Effector memory CD8-positive, alpha-beta T cell (primary cell): ENCODE measurements at places on chromosomes 11 and 22.
A peak's percentile ranks its signal among the peaks of the same experiment; 100 is the strongest.

DNA sequence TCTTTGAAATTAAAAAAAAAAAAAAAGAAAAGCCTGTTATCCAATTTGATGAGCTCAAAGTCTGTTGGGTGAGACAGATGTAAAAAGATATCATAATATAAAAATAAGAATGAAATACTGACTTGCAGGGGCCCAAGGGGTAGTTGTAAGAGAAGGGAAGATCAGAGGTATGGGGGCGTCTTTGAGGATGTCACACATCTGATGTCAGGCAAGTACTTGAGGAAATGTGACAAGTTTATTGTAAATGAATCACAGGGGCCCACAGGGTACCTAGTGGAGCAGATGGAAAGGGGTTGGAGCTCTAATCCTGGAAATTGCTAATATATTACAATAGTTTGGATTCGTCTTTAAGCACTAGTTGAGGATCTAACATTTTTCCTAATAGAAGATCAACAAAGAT, 131.6 kb downstream of the MAML2 start:
- H3K4me3 ChIP-seq = peak overlapping the region; percentile 66
- peaks cover 72% of the 10 kb centered on the region for H3K4me1 ChIP-seq
- H3K36me3 ChIP-seq = peaks cover 3% of the 10 kb centered on the region

DNA sequence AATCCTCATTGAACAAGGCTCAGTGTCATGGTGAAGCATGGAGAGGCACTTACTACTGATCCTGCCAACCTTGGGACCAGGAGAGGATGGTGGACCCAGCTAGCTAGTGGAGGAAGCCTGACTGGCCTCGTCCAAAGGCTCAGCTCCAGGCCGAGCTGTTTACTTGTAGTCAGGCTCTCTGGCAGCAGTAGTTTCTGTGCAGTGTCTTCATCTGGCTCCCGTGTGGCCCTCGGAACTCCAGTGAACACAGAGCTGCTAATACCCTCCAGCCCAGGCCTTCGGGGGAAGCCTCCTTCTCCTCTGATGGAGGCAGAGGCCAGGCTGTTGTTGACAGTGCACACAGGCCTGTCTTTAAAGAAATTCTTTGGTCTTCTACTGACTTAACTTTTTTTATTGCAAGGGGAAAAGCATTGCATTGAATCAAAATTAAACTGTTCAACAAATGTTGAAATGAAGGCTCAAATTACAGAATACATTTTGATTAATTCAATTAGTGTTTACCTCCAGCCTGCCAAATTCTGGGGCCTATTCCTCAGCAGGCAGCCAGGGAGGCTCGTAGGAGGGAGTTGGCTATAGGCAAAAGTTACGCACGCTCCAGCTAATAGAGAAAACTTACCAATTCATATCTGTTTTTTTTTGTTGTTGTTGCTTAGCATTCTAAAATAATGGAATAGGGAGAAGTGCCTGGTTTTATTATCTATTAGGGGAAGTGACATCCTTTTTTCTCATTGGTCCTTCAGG, 18.8 kb downstream of the PPFIBP2 start:
- DNase-seq = no peak
- H3K36me3 ChIP-seq = no peaks in the 10 kb centered on the region
- peaks cover 14% of the 10 kb centered on the region for H3K4me1 ChIP-seq
- no peak overlapping the region for H3K27ac ChIP-seq
- H3K4me3 ChIP-seq = no peak overlapping the region

GRCh38 chr11:70521475-70522308, 123.4 kb downstream of the CTTN start:
- no peaks in the 10 kb centered on the region for H3K36me3 ChIP-seq
- H3K4me3 ChIP-seq = no peak overlapping the region
- DNase-seq = no peak
- no peaks in the 10 kb centered on the region for H3K4me1 ChIP-seq
- H3K27me3 ChIP-seq = peaks cover 74% of the 10 kb centered on the region
- no peak overlapping the region for H3K27ac ChIP-seq

DNA sequence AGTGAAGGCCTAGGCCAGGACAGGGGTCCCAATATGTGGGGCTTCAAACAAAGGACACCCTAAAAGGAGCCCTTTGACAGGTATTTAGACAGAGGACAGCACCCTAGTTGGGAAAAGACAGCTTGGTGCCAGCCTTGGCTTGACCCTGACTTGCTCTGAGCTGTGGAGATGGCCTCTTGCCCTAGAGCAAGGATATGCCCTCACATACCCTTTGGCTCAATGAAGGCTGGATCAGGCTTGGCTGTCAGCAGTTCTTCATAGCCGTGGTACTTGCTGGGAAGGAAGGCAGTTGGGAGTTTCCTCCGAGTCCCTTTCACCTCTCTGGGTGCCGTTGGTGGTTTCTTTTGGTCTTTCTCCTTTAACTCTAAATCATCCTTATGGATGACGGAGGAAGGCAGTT, 96.2 kb downstream of the RNF169 start:
- H3K4me3 ChIP-seq = no peak overlapping the region
- H3K36me3 ChIP-seq = no peaks in the 10 kb centered on the region
- no peaks in the 10 kb centered on the region for H3K27me3 ChIP-seq
- peaks cover 31% of the 10 kb centered on the region for H3K4me1 ChIP-seq
- no peak for DNase-seq

DNA sequence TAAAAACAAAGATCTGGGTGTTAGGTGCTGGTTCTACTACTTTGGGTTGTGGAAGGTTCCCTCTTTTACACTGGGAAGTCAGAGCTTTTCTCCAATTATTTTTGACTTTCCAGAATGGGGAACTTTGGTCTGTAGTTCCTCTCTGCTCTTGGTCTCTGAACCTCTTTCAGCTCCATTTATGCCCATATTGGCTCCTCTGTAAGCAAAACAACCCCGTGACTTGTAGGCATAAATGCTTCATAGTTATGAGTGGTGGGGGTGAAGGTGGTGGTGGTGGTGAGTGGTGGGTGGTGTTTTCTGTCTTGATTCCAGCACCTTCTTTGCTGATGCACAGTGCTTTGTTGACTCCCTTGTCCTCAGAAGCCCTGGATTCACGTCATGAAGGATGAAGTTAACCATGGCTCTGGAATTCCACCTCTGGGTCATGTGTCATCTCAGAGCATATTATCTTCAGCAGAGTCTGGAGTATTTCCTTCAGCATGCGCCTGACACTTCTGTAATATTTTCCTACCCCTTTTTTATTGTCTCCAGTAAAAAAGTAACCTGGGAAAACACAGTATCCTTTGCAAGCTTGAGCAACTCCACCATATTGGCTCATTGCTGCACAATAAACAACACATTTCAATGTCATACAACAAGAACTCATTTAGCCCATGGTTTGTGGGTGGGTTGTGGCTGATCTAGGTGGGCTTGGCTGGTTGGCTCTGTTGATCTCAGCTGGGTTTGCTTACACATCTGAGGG, 24.1 kb upstream of the GRK3 start:
- peaks cover 14% of the 10 kb centered on the region for H3K27me3 ChIP-seq
- no peaks in the 10 kb centered on the region for H3K4me1 ChIP-seq
- H3K36me3 ChIP-seq = no peaks in the 10 kb centered on the region
- H3K27ac ChIP-seq = no peak overlapping the region
- DNase-seq = no peak

- H3K27ac ChIP-seq = no peak overlapping the region
- H3K4me1 ChIP-seq = no peaks in the 10 kb centered on the region
- no peaks in the 10 kb centered on the region for H3K36me3 ChIP-seq
- no peak overlapping the region for H3K4me3 ChIP-seq
- H3K27me3 ChIP-seq = no peaks in the 10 kb centered on the region
These were observed 11.0 kb downstream of the TKFC start for GRCh38 chr11:61343792-61344745.

GRCh38 chr22:27752141-27752540, 49.4 kb downstream of the MN1 start:
- DNase-seq = no peak
- no peak overlapping the region for H3K4me3 ChIP-seq
- no peak overlapping the region for H3K27ac ChIP-seq
- H3K4me1 ChIP-seq = no peaks in the 10 kb centered on the region

DNA sequence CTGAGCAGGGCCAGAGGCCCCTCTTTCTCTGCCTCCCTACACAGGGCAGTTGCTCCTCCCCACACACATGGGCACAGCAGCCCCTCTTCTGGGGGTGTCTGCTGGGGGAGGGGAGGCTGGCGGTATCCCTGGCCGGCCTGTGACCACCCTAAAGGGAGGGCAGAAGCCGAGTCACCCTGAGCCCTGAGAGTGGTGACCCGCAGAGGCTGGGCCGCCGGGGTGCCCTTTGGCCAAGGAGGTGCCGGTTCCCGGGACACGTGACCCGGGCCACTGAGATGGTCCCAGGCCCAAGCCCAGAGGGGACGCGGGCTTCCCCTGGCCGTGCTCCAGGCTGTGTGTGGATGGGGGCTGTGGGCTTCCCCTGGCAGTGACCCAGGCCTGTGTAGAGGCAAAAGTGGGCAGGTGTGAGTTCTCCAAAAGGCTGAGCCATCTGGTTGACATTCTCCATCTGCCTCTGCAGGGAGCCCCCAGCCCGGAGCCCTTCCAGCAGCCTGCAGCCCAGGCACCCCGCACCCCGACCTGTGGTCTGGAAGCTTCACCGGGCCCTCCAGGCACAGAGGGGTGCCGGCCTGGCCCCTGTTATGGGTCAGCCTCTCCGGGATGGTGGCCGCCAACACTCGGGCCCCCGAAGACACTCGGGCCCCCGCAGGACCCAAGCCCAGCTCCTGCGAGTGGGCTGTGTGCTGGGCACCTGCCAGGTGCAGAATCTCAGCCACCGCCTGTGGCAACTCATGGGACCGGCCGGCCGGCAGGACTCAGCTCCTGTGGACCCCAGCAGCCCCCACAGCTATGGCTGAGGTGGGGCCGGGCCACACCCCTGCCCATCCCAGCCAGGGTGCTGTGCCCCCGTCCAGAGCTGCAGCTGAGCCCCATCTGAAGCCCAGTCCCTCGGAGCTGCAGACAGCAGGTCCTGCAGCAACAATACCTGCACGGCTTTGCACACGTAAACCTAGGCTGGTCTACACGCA, 1.0 kb downstream of the ADM2 start:
- H3K27me3 ChIP-seq = peaks cover 6% of the 10 kb centered on the region
- peak overlapping the region; percentile 69 for H3K4me3 ChIP-seq
- no peak overlapping the region for H3K27ac ChIP-seq

DNA sequence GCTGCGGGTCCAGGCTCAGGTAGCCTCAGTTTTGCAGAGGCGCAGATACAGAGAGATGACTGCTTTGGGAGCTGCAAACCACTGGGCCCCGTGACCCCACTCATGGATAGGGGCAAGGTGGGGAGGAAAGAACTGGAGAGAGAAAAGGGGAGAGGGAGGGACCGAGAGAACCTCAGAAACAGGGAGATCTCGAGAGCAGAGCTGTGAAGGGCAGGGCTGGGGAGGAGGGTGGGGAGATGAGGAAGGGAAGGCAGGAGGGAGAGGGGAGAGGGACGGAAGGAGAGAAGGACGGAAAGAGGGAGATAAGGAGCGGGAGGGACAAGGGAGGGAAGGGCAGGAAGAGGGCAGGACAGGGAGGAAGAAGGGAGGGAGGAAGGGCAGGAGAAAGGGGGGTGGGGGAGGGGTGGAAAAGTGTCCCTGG, 46.3 kb downstream of the IGLL1 start:
- peaks cover 25% of the 10 kb centered on the region for H3K27me3 ChIP-seq
- no peak overlapping the region for H3K27ac ChIP-seq
- peaks cover 3% of the 10 kb centered on the region for H3K4me1 ChIP-seq
- no peak overlapping the region for H3K4me3 ChIP-seq
- H3K36me3 ChIP-seq = no peaks in the 10 kb centered on the region
- DNase-seq = no peak

- no peak for DNase-seq
- H3K4me3 ChIP-seq = peak overlapping the region; percentile 70
- peaks cover 6% of the 10 kb centered on the region for H3K27me3 ChIP-seq
- peaks cover 27% of the 10 kb centered on the region for H3K36me3 ChIP-seq
- peaks cover 13% of the 10 kb centered on the region for H3K4me1 ChIP-seq
These were observed 505 bp upstream of the TMEM132A start for GRCh38 chr11:60923800-60924109.

GRCh38 chr22:48926643-48927042, 901.0 kb downstream of the BRD1 start:
- DNase-seq = no peak
- no peak overlapping the region for H3K27ac ChIP-seq
- H3K4me3 ChIP-seq = no peak overlapping the region
- peaks cover 12% of the 10 kb centered on the region for H3K27me3 ChIP-seq
- H3K36me3 ChIP-seq = no peaks in the 10 kb centered on the region
- no peaks in the 10 kb centered on the region for H3K4me1 ChIP-seq

DNA sequence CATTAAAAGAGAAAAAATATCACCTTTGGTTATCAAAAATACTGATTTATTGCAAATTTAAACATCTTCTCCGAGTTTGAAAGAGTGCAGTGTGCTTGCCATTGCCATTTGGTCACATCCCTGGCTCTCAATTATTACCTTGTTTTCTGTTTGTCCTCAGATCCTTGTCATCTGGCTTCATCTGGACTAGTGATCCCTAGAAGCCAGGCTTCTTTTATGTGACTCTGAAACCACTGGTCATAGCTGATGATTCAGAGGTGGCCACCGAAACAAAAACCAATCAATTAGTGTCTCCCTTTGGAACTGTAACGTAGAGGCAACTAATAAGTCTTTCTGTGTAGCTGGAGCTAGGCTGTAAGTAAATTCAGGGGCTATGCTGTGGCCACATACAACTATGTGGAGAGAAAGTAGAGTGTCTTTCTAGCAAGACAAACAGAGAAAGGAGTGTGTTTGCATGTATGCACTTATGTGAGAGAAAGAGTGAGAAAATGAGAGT, 237.9 kb downstream of the LUZP2 start:
- no peak overlapping the region for H3K4me3 ChIP-seq
- no peak for DNase-seq
- H3K27me3 ChIP-seq = no peaks in the 10 kb centered on the region
- no peak overlapping the region for H3K27ac ChIP-seq
- no peaks in the 10 kb centered on the region for H3K36me3 ChIP-seq
- no peaks in the 10 kb centered on the region for H3K4me1 ChIP-seq

GRCh38 chr22:43829904-43830851, 18.1 kb upstream of the EFCAB6 start:
- no peaks in the 10 kb centered on the region for H3K4me1 ChIP-seq
- H3K4me3 ChIP-seq = no peak overlapping the region
- DNase-seq = no peak
